DMS153 (cell line): ENCODE measurements at places on chromosomes 2 and 18.
A peak's percentile ranks its signal among the peaks of the same experiment; 100 is the strongest.

GRCh38 chr2:67851016-67851415, 211.8 kb downstream of the C1D start:
- no peak for DNase-seq

DNA sequence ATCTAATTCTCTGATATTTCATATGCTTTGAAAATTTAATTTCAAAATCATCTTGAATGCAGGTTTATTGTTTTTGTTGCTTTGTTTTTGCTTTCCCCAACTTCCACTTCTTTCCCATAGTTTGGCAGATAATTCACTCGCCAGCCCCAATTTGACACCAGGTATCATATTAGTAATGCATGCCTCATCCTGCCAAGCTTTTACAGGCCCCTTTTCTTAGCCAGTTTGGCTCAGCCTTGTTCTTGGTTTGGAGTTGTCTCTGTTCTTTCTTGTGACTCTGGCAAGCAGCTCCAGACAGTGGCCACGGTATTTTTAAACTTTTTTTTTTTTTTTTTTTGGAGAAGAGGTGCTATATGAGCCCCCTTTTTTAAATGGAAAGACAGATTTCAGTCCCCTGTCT, 65.3 kb downstream of the PMS1 start:
- no peak for DNase-seq

DNA sequence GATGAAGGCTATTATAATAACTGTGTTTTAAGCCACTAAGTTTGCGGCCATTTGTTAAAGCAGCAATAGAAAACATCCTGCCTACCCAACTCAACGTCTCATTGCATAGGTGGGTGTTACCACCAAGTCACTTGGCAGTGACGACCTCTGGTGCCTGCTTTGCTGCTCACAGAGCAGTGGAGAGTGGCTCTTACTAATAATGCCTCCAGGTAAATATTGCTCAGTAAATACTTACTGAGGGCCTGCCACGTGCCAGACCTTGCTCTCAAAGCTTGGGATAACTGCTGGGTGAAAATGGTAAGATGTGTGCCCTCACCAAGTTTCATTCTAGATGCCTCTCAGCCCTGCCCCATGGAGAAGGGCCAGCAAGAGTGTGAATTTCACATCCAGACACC, 27.7 kb downstream of the ITGA6 start:
- DNase-seq: no peak

DNA sequence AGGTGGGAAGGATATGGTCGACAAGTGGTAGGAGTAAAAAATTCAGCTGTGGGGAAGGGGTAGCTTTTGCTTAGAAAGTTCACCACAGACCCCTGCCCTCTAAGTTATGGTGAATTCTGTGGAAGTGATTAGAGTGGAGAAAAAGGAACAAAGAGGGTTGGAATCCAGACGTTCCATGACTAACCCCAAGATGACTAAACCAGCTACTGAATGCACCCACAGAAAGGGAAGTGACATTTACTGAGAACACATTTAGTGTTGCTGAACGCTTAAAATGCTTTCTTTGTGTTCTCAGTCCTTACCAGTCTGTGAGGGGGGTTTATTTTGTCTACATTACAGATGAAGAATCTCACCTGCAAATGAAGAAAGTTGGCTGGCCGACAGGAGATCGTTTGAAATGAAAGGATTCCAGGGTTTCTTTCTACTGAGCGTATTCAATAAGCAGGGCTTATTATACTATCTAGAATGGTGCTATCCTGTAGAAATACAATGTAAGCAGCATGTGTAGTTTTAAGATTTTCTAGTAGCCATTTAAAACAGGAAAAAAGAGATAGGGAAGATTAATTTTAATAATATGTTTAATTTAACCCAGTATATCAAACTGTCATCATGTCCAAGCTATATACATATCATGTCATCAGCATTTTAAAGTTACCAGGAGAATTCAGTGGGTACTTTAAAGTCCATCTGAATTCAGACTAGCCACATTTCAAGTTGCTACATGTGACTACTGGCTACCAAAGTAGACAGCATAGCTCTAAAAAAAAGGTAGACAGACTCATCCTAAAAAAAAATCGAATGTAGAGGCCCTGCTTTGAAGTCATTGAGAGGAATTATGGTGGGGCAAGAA, 60.1 kb downstream of the LIMS1 start:
- DNase-seq: no peak

- peak; percentile 71 for DNase-seq
Measured at GRCh38 chr2:227889336-227889735, 17.9 kb downstream of the DAW1 start.

DNA sequence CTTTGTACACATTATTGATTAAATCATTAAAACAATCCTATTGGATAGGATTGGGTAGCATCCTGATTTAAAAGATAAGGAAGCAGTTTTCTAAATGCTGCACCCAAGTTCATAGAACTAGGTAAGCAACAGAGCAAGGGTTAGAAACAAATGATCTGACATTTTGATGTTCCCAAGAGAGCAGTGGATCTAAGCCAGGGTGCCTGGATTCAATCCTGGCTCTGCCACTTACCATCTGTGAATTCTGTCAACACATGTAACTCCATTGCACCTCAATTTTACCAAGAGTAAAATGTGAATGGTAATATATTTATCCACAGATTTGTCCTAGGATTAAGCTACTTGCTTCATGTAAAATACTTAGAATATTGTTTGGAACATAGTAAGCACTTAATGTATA, 982.6 kb upstream of the FANCL start:
- no peak for DNase-seq

DNA sequence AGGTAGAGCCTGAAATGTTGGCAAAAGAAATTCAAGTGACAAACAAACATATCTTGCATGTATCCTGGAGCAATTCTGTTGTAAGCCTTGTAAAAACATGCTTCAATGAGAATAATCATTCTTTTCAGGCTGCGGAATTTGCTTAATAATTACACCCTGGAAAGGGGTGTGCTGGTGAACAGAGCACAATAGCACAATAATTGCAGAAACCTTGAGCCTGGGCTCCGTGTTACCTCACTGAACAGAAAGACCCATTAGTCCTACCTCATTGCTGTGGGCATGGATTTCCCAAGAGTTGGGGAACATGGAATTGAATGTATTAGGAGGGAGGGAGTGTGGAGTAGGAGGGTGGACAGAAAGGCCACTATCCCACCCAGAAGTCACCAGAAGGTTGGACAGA, 168.0 kb upstream of the ALKAL2 start:
- no peak for DNase-seq

GRCh38 chr2:35614640-35615039, 740.9 kb upstream of the CRIM1 start:
- no peak for DNase-seq

DNA sequence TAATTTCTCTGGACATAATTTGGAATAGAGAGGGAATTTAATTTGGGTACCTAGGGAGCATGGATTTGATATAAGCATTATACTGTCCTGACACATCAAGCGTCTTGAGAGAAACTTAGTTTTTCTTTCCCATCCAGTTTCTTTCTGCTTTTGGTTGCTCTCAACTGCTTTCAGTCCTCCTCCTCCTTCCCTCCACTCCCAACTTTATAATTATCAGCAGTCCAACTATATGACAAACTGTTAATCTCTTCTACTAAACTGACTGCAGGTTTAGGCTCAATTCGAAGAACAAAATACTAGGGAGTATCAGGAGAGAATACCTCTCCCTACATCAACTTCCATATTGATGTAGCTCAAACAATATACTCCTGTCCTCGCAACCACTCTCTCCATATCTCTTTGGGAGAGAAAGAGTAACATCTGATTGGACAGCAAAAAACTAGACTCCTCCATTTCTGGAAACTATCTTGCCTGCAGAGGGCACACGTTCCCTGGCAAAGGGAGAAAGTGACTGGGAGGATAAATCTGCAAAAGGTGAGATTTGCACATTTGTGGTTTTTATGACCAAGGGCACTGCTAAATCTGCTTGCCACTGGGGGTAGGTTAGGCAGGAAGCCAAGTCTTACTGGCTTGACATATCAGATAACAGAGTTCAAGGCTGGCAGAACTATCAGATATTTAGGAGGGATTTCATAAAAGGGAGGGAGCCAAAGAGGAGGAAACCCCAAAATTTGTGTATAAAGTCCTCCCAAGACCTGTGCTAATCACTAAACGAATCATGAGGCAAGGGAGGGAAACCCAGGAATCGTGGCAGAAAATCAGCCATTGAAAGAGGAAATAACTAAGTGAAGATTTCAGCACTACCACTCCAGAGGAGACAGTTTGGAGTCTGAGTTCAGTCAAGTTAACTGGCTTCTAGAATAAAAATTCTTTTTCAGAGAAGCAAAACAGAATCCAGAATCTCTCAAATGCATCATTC, 40.0 kb downstream of the ICA1L start:
- DNase-seq: no peak

- no peak for DNase-seq
Measured at GRCh38 chr2:81984969-81985637, 1680.6 kb upstream of the LRRTM1 start.

DNA sequence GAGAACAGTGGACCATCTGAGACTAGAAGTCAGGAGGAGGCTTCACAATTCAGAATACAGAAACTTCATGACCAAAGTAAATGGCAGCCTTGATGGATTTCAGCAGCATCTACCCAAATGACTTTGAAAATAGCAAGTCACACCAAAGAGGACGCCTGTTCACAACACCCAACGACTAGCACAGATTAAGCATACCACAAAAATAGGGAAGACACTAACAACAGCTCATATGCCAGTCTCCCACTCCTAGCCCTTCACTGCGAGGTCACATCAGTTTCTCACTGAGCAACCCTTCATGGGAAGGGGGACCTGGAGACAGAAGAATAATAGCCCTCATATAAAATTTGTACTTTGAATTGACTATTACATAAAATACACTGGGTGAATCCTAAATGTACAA, 228.4 kb upstream of the SLC39A10 start:
- no peak for DNase-seq

DNA sequence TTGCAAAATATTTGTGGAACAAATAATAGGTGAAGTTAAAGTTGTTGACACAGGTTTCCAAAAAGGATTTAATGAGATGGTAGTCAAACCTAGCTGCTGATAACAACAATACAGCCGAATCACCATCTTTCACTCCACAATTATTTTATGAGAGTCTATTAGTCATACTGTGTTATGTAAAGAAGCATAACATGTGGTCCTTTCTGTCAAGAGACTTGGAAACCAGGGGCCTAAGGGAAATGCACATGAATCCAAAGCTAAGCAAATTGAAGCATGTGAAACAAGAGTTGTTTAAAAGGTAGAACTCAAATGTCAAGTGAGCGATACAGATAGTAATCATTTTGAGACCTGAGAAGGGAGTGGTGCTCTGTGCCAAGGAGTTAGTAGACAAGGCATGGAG, 16.0 kb downstream of the CD28 start:
- peak; percentile 61 for DNase-seq

- peak; percentile 64 for DNase-seq
Measured at GRCh38 chr18:79856119-79857007, 58.6 kb downstream of the KCNG2 start.

- no peak for DNase-seq
Measured at GRCh38 chr2:192969055-192969454, 774.3 kb upstream of the TMEFF2 start.

GRCh38 chr2:198316852-198317396, 512.5 kb downstream of the PLCL1 start:
- DNase-seq: no peak

DNA sequence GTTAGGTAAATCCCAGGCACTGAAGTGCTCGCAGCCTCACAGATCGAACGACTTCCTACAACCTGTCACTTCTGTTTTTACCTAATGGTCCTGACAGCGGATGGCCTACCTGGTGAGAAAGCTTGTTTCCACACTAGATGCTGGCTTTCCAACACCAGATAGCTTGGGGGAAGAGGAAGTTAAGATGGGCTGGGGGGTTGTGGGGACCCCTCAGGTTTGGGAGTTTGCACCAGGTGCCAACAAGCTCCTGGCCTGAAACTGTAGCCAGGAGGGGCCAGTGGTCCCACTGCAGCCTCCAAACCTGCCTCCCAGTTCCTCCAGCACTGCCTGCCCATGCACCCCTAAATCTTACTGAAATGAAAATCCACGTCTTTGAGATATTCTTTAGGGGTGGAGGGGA, 3.9 kb downstream of the TMEM185B start:
- DNase-seq: no peak

DNA sequence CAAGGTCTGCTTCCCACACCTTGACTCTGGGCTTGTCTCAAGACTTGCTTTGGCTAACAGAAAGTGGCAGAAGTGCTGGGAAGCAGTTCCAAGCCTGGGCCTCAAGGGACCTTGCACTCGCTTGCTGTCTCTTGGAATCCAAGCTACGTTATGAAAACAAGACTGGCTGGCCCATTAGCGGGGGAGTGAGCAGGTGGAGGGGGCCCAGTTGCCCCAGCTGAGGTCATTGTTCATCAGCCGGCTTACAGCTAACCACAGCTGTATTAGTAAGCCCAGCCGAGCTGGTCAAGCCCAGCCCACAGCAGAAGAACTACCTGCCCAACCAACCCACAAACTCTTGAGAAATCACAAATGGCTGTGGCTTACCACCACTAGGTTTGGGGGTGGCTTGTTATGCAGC, 63.1 kb downstream of the MARCO start:
- DNase-seq: no peak

DNA sequence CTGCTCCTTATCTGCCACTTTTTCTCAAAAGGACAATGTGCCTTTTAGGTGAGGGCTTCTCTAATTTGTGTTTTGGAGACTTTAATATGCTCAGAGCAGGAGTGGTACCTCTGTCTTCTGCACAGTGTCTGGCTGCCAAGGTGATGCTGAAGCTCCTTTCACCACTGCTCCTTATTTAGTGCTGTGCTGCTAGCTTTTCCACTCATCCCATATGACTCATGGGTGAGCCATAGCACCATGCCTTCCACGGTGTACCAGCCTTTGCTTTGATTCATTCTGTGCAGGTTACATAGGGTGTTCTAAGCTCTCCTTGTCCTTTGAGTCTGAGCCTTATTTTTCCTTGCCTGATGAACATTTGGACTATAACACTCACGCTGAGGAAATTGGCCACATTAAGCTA, 202.4 kb downstream of the ARL6IP6 start:
- no peak for DNase-seq

GRCh38 chr18:3441290-3441689, 8.7 kb upstream of the TGIF1 start:
- DNase-seq: no peak
